ENCODE measurements at places on chromosomes 2 and 18. TPM values are rescaled to one million over a fixed set of nuclear protein-coding genes. Genes with fewer than 3 reads are reported as not detected.
A peak's percentile ranks its signal among the peaks of the same experiment; 100 is the strongest.

DNA sequence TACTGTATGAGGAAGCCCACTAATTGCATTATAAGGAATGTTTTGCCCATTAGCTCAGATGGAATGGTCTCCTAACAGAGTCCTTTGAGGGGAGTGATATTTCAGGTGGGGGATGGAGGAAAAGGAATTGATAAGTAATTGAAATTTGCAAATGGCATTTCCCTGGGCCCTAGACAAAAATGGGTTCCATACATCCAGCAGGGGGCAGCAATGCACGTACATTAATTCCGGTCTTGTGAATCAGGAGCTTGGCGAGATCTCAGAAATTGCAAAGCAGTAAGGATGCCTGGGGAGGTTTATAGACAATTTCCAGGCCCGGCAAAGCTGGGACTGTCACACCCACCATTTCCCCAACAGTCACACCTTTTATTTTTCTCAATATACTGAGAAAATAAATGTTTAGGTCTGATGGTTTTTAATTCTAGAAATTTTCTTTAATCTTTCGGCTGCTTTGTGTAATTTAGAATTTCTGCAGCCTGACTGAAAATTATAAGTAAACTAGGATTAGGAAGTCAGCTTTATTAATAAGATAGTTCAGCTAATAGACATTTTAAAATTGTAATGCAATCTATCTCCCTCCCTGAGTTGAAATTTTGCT, 122.8 kb downstream of the LYPD1 start:
- DNase-seq = peak; percentile 73

GRCh38 chr18:68499141-68499540, 215.8 kb downstream of the TMX3 start:
- no peak for DNase-seq

DNA sequence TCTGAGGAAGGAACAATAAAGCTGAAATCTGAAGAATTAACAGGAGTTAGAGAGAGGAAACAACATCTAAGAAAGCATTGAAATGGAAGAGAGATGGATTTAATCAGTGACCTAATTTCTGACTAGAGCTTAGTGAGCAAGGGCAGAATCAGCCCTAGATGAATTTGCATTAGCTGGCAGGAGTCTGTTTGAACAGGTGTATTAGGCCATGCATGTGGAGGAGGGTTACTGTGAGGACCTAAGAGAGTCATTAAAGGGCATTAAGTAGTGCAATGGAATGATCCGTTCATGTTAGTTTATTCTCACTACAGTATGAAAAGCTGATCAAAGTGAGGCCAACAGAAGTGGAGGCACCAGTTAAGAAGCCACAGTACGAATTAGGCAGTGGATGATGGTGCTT, 285.3 kb downstream of the GRB14 start:
- DNase-seq = no peak

DNA sequence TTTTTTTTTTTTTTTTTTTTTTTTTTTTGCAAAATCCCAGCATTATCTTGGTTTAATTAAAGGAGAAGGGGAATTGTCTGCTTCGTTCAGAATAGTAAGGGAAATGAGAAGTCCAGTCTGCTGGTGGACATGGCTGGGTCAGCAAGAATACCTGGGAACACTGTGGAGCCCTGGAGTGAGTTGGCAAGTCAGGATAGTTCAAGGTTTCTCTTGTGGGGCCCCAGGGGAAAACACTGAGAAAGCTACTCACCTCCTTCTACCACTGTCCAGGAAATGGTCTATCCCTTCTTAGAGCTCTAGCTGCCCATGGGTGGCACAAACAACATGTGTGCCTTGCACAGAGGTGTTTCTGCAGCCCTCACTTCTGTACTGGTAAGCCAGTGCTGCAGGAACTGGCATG, 169.1 kb upstream of the SIX2 start:
- no peak for DNase-seq

DNA sequence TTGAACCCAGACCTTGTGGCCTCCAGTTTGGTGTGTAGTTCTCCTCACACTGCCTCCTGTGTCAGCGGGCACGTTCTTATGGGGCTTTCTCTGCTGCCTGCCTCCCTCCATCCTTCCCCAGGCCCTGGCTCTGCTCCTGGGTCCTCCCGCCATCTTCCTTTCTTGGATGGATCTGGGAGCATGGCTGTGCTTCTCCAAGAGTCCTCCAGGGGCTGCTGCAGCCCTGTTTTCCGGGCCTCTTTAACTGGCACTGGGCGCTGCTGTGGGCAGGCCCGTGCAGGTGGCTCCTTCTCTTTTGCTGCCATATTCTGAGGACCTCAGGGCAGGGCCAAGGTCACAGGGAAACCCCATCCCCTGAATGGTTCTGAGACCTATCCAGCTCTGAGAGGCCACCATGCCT, 17.8 kb downstream of the THNSL2 start:
- DNase-seq = no peak

DNA sequence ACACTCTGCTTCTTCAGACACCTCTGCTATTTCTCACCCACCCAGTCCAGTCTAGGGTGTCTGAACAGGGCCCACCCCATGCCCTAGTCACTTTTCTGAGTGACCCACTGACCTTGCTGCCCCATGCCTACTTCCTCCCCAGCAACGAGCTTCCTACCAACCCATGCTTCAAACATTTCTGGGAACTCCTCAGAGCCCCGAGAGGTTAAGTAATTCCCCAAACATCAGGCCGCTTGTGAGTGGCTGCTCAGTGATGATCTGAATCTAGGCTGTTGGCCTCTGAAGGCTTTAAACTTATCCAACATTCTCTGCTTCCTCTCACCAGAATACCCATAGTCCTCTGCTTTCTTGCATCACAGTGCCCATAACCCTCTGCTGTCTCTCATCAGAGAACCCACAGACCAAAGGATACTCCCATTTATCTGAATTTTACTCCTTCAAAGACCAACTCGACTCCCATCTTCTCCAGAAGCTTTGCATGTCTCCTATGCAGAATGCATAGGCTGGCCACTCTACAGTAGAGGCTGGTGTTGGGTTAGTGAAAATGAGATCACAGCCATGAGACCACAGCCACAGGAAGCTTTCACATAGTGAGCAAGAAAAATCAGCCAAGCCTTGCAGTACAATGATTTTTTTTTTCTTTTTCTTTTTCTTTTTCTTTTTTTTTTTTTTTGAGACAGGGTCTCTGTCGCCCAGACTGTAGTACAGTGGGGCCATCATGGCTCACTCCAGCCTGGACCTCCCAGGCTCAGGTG, 309.5 kb upstream of the LYPD1 start:
- DNase-seq = no peak

NT5DC4 gene
- total RNA-seq = not detected

ALPP gene
- not detected for total RNA-seq

GRCh38 chr2:122960759-122961641, 1064.1 kb upstream of the CNTNAP5 start:
- DNase-seq = peak; percentile 69

- DNase-seq = no peak
Measured at GRCh38 chr18:76977108-76977621, 154.8 kb downstream of the ZNF236 start.
